Stimulated activated CD8-positive, alpha-beta memory T cell treated with anti-CD3 and anti-CD28 coated beads, Interleukin-7, amount 100 ng/mL, for 24 hours (primary cell): ENCODE measurements at places on chromosomes 12 and 14.

GRCh38 chr12:64427988-64428387 is 23.8 kb downstream of the XPOT start:
- no peak for DNase-seq

GRCh38 chr14:42475289-42475688 is 868.6 kb downstream of the LRFN5 start:
- no peak for DNase-seq

- DNase-seq = no peak
Observed at GRCh38 chr12:74535536-74535935, 2.1 kb upstream of the ATXN7L3B start.

DNA sequence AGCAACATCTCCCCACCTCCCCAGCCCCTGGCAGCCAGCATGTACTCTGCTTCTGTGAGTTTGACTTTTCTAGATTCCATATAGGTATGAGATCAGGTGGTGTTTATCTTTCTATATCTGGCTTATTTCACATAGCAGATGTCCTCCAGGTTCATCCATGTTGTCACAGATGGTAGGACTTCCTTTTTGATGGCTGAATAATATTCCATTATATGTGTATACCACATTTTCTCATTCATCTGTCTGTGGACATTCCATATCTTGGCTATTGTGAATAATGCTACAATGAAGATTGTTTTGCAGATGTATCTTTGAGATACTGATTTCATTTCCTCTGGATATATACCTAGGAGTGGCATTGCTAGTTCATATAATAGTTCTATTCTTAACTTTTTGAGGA is 18.4 kb downstream of the ALKBH2 start:
- no peak for DNase-seq

- no peak for DNase-seq
Observed at GRCh38 chr12:16607906-16608775, 2.2 kb upstream of the LMO3 start.

DNA sequence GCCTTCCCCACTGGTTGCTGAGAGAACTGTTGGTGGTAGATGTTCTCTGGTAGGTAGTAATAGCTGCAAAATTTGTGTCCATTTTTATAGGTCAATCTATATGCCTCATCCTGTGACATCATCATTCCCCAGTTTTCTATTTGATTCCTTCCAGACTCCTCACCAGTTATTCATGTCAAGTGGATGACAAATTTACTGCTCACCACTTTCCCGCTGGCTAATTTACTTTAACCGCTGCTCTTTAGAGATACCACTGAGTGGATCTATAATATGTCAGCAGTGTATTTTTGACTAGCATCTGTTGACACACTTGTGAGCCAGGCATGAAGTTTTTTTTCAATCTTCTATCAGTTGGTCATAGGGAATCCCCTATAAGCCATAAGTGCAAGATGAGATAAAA is 24.6 kb downstream of the GPR65 start:
- no peak for DNase-seq

- no peak for DNase-seq
Observed at GRCh38 chr14:94840467-94840866, 70.6 kb upstream of the GSC start.

GRCh38 chr12:24947541-24948419 is 1.1 kb downstream of the BCAT1 start:
- DNase-seq = no peak

DNA sequence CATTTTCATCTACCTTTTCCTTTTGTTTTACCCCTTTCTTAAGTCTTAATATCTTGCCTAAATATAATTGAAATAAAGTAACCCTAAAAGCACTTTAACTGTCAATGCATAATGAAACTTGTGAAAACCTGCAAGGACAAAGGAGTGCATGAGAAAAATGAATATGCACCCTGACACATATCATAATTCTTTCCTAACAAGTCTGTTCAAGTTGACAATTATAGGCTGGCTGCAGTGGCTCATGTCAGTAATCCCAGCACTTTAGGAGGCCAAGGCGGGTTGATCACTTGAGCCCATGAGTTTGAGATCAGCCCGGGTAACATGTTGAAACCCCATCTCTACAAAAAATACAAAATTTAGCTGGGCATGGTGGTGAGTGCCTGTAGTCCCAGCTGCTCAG is 65.4 kb downstream of the FGD6 start:
- DNase-seq = no peak

DNA sequence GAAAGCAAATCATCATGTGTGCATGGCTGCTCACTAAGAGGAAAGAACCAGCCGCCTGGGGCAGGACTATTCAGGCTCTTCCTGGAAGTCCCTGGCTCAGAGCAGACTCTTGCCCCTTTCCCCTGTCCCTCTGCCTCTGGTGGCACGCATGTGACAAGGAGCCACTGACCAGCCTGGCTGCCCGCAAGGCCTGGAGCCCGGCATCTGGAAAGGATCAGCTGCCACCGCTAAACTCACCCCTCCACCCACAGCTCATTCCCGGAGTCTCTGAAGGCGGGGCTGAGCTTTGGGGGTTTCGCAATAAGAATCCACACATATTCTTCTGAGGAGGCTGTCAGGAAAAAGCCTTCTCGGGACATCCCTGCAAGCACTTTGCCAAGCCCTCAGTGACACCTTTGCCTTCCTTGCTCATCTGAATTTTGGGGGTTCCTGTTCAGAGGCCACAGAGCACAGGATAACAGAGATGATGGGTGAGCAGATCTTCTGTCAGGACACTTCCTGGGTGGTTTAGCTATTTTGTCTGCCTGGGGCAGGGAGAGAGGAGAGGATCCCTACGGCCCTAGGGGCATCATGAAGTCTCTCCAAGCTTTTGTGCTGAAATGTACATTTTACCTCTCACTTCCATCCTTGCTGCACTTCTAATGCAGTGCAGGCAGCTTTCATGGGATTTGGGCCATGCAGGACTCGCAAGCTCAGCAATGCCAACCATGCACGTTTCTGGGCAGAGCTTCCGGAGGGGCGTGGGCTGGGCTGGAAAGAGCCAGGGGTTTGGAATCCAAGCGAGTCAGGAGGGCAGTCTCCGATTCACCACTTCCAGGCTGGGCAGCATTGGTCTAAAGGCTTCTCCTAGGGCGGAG is 124.8 kb upstream of the MAP1LC3B2 start:
- DNase-seq = no peak

GRCh38 chr12:19166387-19166786 is 36.9 kb downstream of the PLEKHA5 start:
- no peak for DNase-seq

- DNase-seq = no peak
Observed at GRCh38 chr14:76993752-76994151, 34.8 kb downstream of the IRF2BPL start.

GRCh38 chr14:81261176-81261575 is 40.4 kb upstream of the GTF2A1 start:
- DNase-seq = no peak

DNA sequence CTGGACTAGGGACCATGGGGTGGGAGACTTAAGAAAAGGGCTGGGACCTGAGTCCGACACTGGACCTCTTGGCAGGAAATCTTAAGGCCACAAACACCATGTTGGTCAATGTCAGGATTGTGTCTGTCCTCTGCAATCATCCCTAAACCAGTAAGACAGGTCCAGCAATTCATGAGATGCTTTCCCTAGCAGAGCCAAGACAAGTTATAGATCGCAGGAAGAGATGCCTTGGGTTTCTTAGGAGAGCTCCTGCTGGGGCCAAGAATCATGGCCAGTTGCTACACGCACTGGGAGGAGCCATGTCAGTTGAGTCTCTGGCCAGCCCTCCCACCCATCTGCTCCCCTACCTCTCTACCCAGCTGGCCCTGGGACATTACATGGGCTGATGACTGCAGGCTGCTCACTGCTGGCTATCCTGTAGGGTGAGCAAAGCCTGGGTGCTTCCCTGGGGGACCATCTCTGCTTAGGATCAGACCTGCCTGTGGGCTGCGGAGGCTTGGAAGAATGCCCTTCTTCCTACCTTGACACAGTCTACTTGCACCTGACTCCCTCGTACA is 14.2 kb downstream of the PLEKHH1 start:
- no peak for DNase-seq

DNA sequence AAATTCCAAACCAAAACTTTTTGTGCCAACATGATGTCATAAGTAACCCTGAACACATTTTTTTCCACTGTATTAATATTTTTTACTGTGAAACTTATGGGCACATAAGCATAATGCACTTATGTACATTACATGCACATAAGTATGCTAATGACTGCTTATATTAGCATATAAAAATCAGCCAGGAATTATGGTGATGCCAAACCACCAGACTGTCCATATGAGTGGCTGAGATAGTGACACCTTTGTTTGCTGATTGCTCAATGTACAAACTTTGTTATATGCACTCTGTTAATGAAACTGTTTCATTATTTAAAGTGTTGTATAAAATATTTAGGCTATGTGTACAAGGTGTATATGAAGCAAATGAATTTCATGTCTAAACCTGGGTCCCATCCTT is 32.3 kb downstream of the USP44 start:
- no peak for DNase-seq

GRCh38 chr12:43038991-43039390 is 449.4 kb upstream of the PRICKLE1 start:
- no peak for DNase-seq

DNA sequence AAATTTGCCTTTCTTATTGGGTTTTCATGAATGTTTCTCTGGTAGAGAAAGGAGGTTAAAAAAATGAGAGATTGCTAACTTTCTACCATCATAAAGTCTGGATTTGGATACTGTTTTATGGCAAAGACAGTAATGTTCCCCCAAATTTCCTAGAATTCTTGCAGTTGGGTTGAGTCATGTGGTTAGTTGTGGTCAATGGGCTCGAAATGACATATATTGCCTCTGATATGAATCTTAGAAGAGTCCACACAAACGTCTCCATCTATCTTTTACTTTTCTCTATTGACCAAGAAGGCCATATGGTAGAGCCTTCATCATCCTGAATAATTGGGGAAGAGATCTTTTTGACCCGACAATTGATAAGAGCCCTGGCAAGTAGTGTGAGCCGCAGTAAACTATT is 119.5 kb upstream of the PMCH start:
- DNase-seq = no peak

- no peak for DNase-seq
Observed at GRCh38 chr14:102924632-102925588, 2.4 kb downstream of the AMN start.

GRCh38 chr14:102075155-102075554 is 11.7 kb downstream of the HSP90AA1 start:
- no peak for DNase-seq

- no peak for DNase-seq
Observed at GRCh38 chr14:42671636-42672035, 1065.0 kb downstream of the LRFN5 start.
